IPS-NIHi11 (cell line): ENCODE measurements at places on chromosomes 16 and 17.
A peak's percentile ranks its signal among the peaks of the same experiment; 100 is the strongest.

- no peak for DNase-seq
Observed at GRCh38 chr16:25317732-25318316, 60.2 kb upstream of the ZKSCAN2 start.

- no peak for DNase-seq
Observed at GRCh38 chr16:12176051-12176450, 199.5 kb downstream of the SNX29 start.

GRCh38 chr16:14364386-14365199 lies 265.5 kb downstream of the PARN start:
- peak; percentile 54 for DNase-seq

DNA sequence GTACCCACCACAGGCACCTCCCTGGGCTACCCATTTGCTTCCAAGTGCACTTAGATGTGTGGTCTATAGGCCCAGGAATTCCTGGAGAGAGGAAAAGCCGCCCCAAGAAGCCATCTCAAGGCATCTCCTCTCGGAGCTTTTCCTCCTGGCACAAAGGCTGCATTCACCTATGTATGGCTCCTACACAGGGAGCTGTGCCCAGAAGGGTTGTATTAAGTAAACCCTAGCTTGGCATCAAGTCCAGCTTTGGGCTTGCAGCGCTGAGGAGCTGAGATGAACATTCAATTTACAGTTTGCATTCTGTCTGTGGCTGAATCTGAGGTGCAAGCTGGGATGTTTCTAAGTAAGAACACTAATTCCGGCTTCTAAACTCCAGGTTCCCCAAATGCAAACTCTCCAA lies 81.3 kb downstream of the CDYL2 start:
- DNase-seq = no peak

DNA sequence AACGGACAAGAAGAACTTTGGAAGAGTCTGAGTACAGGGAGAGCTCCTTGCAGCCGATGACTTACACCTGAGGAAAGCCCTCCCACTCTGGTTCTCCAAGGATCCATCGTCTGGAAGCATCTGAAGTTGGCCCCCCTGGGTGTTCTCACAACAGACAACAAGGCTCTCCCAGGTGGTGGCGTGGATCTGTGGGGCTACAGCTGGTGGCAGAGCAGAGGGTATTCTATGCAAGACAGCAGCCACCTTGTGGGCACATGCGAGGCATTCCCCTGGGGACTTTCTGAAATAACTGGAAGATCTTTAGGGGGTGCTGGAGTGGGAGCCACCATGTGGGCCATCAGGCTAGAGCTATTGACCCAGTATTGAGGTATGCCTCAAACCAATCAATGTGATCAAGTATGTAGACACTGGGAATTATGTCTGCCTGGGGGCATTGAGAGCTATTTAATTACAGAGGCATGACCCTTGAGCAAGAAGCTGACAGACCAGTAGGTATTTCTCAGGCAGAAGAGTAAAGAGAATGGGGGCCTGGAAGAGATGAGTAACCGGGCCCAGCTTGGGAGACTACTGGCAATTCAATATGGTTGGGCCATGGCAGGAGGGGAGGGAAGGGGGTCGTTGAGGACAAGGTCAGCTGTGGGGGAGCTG lies 6.9 kb upstream of the KRT19 start:
- DNase-seq = no peak

DNA sequence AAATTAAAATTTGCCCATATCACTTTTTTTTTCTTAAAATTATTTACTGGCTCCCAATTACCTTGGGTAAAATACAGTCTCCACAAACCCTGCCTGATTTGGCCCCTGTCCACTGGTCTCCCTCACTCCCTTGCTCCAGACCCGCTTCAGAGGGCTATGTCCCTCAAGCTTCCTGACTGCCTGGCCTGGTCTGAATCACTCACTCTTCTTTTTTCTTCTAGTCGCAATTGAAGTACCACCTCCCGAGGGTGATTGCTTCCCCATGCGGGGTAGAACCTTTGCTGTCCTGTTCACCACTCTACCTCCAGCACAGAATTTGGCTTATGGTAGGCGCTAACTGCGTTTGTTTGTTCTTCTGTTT lies 598 bp upstream of the PGAP3 start:
- no peak for DNase-seq

- DNase-seq = no peak
Observed at GRCh38 chr17:78939615-78940014, 14.4 kb upstream of the TIMP2 start.

GRCh38 chr17:80283116-80283852 lies 22.6 kb downstream of the RNF213 start:
- no peak for DNase-seq

DNA sequence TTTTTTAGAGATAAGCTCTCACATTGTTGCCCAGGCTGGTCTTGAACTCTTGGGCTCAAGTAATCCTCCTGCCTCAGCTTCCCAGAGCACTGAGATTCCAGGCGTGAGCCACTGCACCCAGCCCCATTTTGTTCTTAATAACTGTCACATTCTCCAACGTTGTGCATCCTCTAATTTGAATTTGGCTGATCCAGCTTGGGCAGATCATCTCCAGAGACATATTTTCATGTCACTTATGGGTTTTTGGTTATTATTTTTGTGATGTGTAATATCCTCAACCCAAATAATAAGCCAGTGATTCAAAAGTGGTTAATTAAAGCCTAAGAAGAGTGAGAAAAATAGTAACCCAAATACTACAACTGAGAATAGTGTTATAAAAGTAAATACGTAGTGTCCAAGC lies 16.2 kb upstream of the COL1A1 start:
- no peak for DNase-seq

DNA sequence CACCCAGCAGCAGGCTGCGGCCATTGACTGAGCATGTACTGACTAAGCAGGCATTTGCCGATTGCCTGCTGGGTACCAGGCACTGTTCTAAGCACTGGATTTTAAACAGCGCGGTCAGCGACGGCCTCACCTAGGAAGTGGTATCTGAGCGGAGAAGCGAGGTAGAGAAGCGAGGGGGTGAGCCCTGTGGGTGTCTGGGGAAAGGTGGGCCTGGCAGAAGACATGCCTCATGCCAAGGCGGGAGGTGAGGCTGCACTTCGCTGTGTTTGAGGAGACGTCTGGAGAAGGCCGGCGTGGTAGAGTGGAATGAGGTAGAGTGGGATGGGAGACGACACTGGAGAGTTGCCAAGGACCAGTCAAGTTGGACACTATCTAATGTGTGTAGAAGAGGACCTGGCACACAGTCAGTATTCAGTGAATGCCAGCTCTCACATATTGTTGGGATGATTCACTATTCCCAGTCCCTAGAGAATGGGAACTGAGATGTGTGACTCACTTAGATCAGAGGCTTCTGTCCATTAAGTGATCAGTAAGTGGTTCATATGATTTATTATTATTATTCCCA lies 14.4 kb downstream of the SYCE1L start:
- no peak for DNase-seq

- DNase-seq = no peak
Observed at GRCh38 chr16:31031276-31031675, 2.1 kb upstream of the STX4 start.

DNA sequence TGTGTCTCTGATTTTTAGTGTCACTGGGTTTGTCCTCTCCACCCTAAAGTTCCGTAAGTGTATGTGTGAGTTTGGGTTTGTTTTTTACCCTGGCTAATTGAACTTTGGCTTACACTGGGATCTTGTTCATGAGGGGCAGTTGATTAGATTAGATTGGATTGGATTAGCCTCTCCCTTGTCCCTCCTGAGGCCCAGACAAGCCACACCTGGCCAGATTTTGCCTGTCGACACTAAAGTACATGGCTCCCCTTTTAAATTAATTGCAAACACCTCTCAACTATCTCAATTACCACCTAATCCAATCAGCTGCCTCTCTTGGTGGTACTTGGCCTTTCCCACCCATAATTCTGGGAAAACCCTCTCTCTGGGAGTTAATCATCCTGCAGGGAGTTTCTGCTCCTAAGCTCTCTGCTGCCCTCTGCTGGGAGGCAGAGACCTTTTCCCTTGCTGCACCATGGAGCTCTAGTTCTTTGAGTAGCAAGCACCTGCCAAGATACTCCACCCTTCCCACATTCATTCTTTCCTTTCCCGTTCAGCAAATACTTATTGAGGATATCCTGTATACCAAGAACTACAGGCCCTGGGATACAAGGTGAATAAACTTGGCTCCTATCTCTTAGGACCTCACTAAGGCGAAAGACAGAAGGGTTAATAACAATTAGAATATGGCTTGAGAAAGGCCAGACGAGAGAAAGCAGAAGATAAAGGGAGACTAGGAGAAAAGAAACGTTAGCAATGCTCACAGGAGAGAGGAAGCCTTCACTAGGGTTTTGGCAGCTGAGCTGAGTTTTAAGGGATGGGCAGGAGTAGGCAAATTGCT lies 60.0 kb upstream of the MPHOSPH6 start:
- DNase-seq = peak; percentile 78

DNA sequence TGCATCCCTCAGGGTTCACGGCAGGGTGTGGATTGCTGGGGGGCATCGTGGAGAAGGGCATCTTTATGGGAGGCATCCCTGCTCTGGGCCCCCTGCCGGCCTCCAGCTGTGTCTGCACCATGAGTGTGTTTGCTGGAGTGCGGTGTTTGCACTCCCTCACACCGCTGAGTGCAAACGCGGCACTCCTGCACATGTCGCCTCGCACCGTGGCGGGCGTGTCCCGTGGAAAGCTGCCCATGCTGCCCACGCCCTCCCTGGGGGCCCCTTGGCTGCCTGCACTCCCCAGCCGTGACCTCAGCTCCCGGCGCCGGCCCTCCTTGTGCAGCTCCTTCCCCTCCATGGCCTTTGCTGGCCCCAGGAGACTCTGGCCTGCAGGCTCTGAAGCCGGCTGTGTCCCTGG lies 74.6 kb upstream of the ZNF750 start:
- no peak for DNase-seq

GRCh38 chr16:10683170-10683569 lies 11.6 kb downstream of the TEKT5 start:
- peak; percentile 76 for DNase-seq

GRCh38 chr17:7650509-7651096 lies at the start of gene ATP1B2:
ATP1B2 (plus strand) TSS chr17:7650926; CDS start chr17:7651519, 593 bp downstream.
- DNase-seq = peak; percentile 95

DNA sequence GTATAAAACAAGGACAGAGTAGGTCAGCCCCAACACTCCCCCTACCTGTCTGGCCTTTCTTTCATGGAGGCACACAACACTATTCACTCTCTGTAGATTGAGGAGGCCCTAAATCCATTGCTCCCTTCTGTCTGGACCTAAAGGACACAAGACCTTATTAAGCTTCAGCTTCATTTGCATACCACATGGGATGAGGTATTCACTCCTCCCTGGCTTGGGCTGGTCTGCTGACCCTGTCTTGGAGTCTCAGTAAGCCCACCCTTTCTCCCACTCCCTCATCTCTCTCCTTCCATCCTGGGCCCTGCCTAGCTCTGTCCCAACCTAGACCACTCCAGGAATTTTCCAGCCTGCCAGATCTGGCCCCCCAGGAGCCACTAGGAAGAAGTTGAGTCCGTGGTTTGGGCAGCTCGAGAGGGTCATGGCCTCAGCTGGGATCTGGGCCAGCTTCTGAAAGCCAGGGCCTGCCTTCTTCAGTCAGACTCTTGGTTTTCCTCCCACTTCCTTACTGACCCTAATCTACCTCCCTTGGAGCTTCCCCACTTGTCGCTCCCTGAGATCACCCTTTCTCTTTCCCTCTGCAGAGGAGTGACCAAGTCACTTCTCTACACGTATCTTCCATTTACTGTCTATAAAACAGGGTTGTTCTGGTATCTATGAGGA lies 6.5 kb upstream of the LLGL1 start:
- DNase-seq = no peak

- DNase-seq = no peak
Observed at GRCh38 chr16:26802440-26802839, 264.3 kb upstream of the C16orf82 start.

GRCh38 chr16:637081-638018 lies 1.2 kb upstream of the METTL26 start:
- peak; percentile 93 for DNase-seq

DNA sequence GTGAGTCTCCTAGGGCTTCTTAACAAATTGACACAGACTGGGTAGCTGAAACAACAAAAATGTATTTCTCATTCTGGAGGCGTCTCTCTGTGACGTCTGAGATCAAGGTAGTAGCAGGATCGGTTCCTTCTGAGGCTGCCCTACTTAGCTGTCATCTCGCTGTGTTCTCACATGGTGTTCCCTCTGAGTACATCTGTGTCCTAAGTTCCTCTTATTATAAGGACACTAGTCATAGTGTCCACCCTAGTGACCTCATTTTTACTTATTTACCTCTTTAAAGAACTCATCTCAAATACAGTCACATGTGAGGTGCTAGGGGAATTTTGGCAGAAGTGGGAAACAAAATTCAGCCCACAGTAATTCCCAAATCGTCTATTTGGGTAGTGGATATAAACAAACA lies 529.1 kb downstream of the NPIPA7 start:
- DNase-seq = no peak

GRCh38 chr16:76729525-76729924 lies 452.3 kb downstream of the CNTNAP4 start:
- DNase-seq = peak; percentile 13

- DNase-seq = no peak
Observed at GRCh38 chr17:65472666-65473309, 88.7 kb downstream of the AXIN2 start.

DNA sequence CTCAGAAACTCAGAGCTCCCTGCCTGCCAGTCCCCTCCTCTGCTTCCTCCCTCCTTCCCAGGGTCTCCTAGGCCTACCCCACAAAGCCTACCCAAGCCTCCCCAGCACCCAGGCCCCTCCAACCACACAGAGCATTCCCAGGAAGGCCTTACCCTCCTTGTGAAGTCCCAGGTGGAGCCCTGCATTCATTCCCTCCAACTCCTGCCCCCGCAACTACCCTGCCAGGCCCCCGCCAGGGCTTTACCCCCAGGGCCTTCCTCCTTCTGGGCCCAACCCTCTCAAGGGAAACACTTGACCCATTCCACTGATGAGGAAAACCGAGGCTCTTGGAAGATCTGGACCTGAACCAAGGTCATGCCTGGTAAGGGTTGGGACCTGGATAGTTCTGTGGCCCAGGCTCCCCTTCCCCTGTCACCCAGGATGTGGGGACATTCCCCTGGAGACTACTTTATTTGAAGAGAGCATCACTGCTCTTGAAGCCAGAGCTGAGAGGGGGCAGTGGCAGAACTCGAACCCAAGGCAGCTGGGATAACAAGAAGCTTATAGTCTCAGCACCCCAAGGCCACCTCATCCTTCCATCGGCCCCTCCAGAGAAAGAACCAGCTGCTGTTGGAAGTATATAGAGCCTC lies 12.5 kb downstream of the PLLP start:
- DNase-seq = no peak

DNA sequence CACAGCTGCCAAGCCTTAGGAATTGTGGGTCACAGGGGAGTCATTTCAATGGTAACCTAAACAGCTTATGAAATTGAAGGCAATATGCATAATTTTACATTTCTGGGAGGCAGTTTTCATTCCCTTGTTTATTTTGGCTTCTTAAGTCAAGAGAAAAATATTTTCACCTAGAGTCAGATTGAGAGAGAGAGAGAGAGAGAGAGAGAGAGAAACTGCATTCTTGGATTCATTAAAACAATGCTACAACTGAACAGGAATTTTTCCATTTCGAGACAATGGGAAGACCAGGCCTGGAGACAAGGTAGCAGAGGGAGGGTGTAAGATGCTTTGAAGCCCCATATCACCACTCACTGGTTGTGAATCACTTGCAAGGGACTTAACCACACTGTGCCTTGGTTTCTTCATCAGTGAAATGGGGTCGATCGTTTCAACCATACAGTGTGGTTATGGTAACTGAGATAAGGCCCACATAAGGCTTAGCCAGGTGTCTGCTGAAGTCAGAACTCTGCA lies 224.7 kb upstream of the IRX3 start:
- no peak for DNase-seq

- no peak for DNase-seq
Observed at GRCh38 chr17:79866791-79867518, 27.7 kb upstream of the CBX4 start.

- no peak for DNase-seq
Observed at GRCh38 chr17:48155889-48156611, 48.5 kb downstream of the SNX11 start.

- no peak for DNase-seq
Observed at GRCh38 chr16:56515665-56516064, 4.2 kb downstream of the BBS2 start.
